Thoracic aorta (tissue), 2 donors: ENCODE measurements at places on chromosomes 3 and 15. TPM values are rescaled to one million over a fixed set of nuclear protein-coding genes. Genes with fewer than 3 reads are reported as not detected.

DNA sequence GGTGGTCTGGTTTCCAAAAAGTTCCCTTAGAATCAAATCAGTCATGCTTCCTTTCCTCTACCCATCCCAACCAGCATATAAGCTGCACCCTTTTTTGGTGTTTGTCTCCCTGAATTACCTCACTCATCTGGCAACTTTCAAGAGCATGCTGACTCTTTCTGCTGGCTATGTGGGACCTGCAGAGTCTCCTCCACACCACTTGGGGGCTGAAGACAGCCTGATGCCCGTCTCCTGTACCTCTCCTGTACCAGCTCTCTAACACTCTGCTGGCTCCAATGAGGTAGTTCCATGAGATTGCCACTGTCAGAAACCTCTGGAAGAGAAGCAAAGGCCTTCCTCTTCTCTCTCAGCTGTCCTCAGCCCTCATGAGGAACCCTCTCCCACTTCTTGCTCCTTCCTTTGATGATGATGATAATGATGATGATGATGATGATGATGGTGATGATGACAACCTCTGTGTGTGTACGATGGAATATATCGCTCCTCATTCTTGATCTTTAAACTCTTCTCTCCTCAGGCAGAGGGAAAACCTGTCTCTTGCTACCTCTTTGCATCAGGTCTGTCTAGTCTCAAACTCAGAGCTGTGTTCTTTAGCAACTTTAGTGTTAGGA, 257.5 kb downstream of the ZNF621 start:
- no peak overlapping the region for H3K4me3 ChIP-seq
- DNase-seq: no peak
- no peak overlapping the region for H3K27ac ChIP-seq
- no peaks in the 10 kb centered on the region for H3K36me3 ChIP-seq

DNA sequence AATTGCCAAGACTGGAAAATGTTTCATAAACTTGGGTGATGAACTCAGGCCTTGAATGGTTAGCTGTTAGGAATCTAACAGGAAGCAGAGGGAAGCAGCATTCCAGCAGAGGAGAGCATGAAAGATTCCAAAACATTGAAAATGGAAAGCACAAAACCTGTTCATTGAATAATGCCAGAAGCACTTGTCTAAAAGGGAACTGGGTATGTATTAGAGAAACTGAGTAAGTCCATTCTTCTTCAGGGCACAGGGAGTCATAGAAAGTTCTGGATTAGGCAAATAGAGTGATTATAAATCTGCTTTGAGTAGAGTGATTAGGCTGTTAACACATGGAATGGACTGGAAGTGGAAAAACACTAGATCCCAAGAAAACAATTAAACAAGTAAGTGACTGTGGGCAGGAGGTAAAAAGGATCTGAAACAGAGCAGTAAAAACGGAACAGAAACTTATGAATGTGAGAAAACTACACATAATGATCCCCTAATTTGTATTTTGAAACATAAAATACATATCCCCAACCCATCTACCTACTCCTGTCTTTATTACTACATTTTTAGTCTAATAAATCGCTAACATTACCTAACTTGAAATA, 343.4 kb downstream of the TBC1D5 start:
- no peak for DNase-seq
- no peak overlapping the region for H3K4me3 ChIP-seq
- peaks cover 6% of the 10 kb centered on the region for H3K36me3 ChIP-seq
- no peaks in the 10 kb centered on the region for H3K4me1 ChIP-seq
- H3K27me3 ChIP-seq: no peaks in the 10 kb centered on the region

- H3K4me3 ChIP-seq: no peak overlapping the region
- no peak overlapping the region for H3K27ac ChIP-seq
- no peak for DNase-seq
- no peaks in the 10 kb centered on the region for H3K4me1 ChIP-seq
Observed at GRCh38 chr3:185726254-185726967, 98.4 kb downstream of the IGF2BP2 start.

GRCh38 chr15:61621146-61621545, 392.0 kb upstream of the RORA start:
- H3K4me3 ChIP-seq: no peak overlapping the region
- no peaks in the 10 kb centered on the region for H3K27me3 ChIP-seq
- H3K4me1 ChIP-seq: no peaks in the 10 kb centered on the region
- no peaks in the 10 kb centered on the region for H3K36me3 ChIP-seq
- no peak for DNase-seq
- H3K27ac ChIP-seq: no peak overlapping the region

Gene TM4SF18
- 1.9 TPM for total RNA-seq
